Activated CD8-positive, alpha-beta memory T cell treated with anti-CD3 and anti-CD28 coated beads for 1 hour (primary cell): ENCODE measurements at places on chromosomes 7 and 10.
A peak's percentile ranks its signal among the peaks of the same experiment; 100 is the strongest.

DNA sequence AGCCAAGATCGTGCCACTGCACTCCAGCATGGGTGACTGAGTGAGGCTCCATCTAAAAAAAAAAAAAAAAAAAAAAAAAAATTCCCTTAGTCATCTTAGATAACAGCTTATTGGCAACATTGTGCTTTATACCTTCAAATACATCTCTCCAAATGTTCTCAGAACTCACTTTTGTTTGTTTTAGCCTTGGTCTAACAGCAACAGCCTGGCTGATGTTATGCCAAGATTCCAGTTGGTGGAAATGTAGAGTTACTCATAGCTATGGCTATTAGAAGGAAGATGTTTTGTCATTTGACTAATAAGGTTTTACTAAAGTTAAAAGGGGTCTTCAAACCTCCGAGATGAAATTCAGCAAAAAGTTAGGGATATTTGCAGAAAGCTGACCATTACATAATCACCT is 481.4 kb downstream of the NEBL start:
- DNase-seq: no peak

- DNase-seq: no peak
These were observed 35.2 kb downstream of the CCAR1 start for GRCh38 chr10:68756246-68756645.

DNA sequence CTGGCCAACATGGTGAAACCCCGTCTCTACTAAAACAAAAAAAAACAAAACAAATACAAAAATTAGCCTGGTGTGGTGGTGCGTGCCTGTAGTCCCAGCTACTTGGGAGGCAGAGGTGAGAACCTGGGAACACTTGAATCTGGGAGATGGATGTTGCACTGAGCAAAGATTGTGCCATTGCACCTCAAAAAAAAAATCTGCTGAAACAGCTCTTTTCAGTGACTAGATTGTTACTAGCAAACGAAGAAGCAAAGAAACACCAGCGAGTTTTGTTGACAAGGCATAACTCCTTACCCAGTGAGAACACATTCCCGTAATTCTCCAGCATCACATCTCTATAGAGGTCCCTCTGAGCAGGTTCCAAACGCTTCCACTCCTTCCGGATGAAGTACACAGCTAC is 6.7 kb downstream of the ZNF3 start:
- no peak for DNase-seq

DNA sequence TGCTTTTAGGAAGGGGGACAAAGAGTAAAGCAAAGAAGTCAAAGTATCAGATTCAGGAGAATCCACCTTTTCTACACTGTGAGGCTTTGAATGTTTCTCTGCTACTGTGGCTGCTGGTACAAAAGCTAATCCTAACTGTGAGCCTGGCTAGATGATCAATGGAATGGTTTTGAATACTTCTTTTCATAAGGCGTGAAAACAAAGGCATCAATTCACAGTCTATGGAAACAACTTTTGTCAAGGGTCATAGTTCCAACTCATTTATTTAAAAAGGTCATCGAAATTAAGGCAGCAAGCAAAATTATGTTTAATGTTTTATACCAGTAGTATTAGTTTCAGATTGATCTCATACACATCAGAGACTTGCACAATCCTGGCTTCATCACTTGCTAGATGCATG is 118.1 kb downstream of the CTTNBP2 start:
- DNase-seq: no peak

- DNase-seq: no peak
These were observed 305.1 kb downstream of the RPS24 start for GRCh38 chr10:78338717-78339116.

- DNase-seq: no peak
These were observed 27.8 kb downstream of the GSDME start for GRCh38 chr7:24729365-24730017.

DNA sequence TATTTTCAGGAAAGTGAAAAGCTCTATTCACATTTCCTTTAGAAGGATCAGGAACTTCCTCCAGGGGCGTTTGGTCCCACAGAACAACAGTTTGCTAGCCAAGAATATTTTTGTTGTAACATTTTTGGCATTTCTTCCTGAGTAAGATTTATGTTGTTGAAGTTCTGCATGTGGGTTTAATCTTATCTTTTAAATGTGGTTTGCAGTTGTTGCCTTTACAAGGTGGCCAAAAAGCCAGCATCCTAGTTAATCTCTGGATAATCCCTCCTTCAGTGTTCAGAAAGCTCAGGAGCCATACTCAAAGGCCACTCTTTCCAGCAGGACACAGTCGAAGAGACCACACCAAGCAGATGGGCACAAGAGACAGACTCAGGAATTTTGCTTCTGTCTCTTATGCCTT is 30.0 kb downstream of the SLC26A4 start:
- DNase-seq: no peak

- peak; percentile 13 for DNase-seq
These were observed 26.5 kb downstream of the NDUFB2 start for GRCh38 chr7:140723006-140723405.

DNA sequence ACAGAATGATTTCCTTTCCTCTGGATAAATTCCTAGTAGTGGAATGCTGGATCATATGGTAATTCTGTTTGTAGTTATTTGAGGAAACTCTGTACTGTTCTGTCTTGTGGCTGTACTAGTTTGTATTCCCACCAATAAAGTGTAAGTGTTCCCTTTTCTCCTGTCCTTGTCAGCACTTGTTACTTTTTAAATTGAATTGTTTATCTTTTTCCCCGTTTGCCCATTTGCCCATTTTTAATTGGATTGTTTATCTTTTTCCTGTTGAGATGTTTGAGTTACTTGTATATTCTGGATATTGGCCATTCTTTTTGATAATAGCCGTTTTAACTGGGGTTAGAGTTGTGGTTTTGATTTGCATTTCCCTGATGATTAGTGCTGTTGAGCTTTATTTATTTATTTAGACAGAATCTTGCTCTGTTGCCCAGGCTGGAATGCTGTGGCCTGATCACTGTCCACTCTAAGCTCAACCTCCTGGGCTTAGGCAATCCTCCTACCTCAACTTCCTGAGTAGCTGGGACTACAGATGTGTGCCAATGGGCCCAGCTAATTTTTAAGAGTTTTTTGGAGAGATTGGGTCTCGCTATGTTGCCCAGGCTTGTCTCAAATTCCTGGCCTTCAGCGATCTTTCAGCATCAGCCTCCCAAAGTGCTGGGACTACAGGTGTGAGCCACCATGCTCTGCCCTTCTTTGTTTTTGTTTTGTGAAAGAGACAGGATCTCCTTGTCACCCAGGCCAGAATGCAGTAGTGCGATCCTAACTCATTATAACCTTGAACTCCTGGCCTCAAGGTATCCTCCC is 23.0 kb downstream of the BMPR1A start:
- DNase-seq: no peak

- no peak for DNase-seq
These were observed 74.8 kb upstream of the NEBL start for GRCh38 chr10:20971901-20972300.
